RWPE2 (cell line): ENCODE measurements at places on chromosomes 6 and 20.
A peak's percentile ranks its signal among the peaks of the same experiment; 100 is the strongest.

- no peak for DNase-seq
Observed at GRCh38 chr6:126811321-126811720, 307.1 kb upstream of the RSPO3 start.

GRCh38 chr6:164905311-164905710 is 404.1 kb downstream of the C6orf118 start:
- no peak for DNase-seq

- DNase-seq = no peak
Observed at GRCh38 chr6:40036186-40036585, 101.9 kb upstream of the MOCS1 start.

DNA sequence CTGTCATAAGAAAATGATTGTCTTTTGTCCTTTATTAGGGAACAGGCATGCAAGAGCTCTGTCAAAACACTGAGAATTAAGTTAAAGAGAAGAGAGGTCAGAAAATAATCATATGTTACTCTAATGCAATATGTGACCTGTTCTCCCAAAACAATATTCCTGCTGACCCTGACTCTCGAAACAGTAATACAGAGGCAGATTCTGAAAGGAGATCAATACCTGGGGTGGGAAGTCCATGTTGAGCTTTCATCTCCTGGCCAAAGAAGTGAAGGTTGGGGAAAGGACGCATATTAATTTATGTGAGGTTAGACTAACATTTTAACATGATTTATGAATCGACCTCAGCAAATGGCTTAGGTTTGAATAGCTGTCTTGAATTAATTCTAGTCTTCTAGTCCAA is 243.0 kb downstream of the PTPRK start:
- no peak for DNase-seq

GRCh38 chr6:21390532-21391213 is 202.9 kb upstream of the SOX4 start:
- DNase-seq = no peak

- DNase-seq = no peak
Observed at GRCh38 chr6:35046862-35047261, 94.3 kb downstream of the TCP11 start.

DNA sequence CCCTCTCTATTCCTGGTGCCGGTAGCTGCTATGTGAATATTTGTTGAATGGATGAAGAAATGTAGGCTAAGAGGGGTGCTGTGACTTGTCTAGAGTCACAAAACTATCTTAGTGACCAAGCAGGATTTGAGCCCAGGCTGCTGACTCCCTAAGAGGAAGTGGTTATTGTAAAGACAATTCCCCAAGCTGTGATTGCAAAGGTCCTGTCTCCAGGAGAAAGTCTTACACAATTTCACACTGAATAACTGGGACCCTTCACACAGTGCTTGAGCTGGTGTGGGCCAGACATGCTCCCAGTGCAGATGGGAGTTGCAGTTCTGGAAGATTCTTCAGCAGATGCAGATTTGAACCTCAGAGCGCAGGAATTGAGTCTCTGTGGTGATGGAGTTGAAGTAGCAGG is 38.1 kb downstream of the IYD start:
- DNase-seq = no peak

- no peak for DNase-seq
Observed at GRCh38 chr6:84665401-84665800, 99.0 kb downstream of the TBX18 start.

- DNase-seq = no peak
Observed at GRCh38 chr6:77055711-77056110, 407.6 kb downstream of the HTR1B start.

DNA sequence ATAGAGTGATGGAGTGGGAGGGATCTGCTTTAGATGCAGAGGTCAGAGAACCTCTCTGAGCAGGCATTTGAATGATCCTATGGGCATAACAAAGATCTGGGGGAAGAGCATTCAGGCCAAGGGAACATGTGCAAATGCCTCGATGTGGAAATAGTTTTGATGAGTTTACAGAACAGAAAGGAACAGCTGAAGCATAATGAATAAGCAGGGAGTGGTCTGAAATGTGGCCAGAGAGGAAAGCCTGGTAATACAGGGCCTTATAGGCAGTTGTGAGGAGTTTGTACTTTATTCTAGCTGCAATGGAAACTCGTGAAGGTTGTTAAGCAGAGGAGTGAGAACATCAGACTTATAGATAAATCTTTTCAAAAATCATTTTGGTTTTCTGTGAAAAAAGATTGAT is 33.0 kb upstream of the ME1 start:
- DNase-seq = no peak

- no peak for DNase-seq
Observed at GRCh38 chr20:54525916-54526590, 50.7 kb downstream of the DOK5 start.

DNA sequence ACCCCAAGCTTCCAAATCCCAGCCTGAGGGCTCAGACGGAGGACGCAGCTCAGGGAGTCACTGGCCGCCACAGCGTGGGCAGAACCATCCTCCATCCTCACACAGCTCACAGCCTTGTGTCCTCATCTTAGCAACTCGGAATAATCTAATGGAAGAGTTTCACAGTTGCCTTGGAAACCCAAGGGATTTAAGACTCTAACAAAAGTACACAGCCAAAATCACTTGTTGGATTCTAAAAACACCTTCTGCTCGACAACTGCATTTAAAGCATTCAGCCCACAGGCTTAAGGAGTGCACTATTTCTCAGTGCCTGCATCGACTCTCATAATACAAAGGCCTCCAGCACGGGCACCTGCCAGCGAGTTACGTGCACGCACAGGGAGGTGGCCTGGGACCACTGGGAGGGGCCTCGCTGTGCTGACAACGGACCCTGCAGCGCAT is 45.4 kb downstream of the ZBTB46 start:
- peak; percentile 83 for DNase-seq

- DNase-seq = no peak
Observed at GRCh38 chr6:121965739-121966138, 433.7 kb upstream of the HSF2 start.

- DNase-seq = no peak
Observed at GRCh38 chr6:121890307-121890910, 455.0 kb downstream of the GJA1 start.

DNA sequence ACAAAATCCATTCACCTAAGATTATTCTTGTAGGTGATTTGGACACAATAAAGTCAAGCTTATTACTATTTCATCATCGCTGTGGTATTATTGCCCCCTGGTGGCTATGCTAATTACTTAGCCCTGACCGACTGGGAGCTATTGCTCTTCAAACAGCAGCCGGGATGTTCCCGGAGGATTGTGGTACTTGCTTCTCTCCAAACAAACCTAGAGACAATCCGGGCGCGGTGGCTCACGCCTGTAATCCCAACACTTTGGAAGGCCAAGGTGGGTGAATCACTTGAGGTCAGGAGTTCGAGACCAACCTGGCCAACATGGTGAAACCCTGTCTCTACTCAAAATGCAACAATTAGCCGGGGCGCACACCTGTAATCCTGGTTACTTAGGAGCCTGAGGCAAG is 15.4 kb upstream of the STMND1 start:
- peak; percentile 63 for DNase-seq

GRCh38 chr20:63402860-63403220 is 41.7 kb upstream of the CHRNA4 start:
- peak; percentile 83 for DNase-seq

DNA sequence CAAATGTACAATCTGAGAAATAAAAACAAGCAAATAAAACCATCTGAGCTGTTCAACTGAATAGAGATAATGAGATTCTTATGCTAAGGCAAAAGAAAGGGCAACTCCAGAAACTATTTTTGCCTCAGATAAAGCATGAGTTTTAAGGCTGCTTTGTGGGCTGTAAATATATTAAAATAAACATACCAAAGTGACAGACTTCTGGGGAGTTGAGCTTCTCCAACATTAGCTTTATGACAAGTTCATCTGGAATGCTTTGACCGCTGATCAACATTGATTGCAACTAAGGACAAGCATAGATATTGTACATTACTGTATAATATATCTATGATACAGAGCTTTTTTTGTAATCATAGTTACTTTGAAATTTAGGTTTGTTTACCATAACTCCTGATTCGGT is 19.3 kb downstream of the AK9 start:
- DNase-seq = no peak
